ENCODE measurements at places on chromosomes 6 and 20.
A peak's percentile ranks its signal among the peaks of the same experiment; 100 is the strongest.

GRCh38 chr6:139777202-139777970, 402.9 kb upstream of the CITED2 start:
- DNase-seq, result no peak

- no peak for DNase-seq
These were observed 56.0 kb downstream of the NOL4L start for GRCh38 chr20:32528905-32529670.

DNA sequence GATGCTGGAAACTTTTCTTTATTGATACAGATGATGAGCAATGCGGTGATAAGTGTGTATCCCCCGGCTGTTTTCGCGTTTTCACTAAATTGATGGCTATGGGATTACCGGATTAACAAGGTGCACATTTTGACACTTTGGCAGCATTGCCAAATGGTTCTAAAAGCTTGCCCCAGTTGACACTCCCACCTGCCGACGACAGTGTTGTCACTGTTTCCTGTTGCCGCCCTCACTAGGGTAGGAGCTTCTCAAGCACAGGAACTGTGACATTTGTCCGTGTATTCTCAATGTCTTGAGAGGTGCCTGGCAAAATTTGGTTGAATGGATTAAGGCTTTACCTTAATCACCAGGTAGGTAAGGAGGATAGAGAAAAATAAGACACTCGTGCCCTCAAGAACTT, 9.8 kb upstream of the MAPK13 start:
- DNase-seq, result peak; percentile 64

GRCh38 chr6:3644739-3645012, 106.8 kb downstream of the PXDC1 start:
- DNase-seq, result no peak

- no peak for DNase-seq
These were observed 58.0 kb upstream of the SALL4 start for GRCh38 chr20:51860111-51860882.

DNA sequence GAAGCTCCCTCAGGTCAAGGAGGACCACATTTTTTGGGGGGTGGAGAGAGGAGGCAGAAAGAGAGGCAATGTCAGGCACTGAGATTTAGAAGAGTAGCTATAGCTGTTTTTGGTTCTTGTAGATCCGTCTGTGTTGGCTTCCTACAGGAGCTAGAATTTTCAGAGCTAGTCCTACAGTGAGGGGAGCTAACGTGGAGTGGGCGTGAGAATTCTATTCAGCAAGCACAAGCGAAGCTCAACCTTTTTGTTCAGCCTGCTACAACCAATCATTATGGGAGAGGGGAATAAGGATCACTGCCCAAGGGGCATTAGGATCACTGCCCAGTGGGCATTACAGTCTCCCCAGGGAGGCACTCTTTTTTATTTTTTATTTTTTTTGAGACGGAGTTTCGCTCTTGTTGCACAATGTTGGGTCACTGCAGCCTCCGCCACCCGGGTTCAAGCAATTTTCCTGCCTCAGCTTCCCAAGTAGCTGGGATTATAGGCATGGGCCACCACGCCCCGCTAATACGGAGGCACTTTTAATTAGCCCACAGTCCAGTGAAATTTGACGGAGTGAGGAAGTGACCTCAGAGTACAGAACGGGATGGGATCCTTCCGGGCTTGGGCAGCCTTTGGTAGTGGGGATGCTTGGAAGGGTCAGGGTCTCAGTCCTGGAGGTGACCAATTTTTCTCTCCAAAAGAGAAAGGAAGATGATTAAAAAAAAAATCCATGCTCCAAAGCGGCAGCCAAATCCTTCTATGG, 1.1 kb upstream of the PANK2 start:
- no peak for DNase-seq

- DNase-seq, result no peak
These were observed 99.7 kb downstream of the EYA2 start for GRCh38 chr20:46994341-46994740.

DNA sequence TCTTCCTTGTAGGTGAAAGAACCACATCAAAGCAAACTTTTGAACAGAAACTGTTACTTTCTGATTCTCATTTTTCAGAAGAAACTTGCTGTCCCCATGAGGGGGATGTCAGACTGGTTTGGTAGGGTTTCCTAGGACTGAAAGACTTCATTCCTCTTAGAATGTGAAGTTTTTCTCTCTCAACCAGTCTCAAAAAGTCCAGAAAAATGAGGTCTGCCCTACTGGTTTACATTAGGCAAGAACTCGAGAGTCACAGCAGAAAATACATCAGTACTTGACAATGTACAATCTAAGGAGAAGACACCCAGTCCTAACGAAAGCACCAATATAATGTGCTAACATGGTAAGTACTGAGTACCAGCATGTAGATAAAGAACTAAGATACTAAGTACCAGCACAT, 12.7 kb upstream of the NHLRC1 start:
- DNase-seq, result no peak

DNA sequence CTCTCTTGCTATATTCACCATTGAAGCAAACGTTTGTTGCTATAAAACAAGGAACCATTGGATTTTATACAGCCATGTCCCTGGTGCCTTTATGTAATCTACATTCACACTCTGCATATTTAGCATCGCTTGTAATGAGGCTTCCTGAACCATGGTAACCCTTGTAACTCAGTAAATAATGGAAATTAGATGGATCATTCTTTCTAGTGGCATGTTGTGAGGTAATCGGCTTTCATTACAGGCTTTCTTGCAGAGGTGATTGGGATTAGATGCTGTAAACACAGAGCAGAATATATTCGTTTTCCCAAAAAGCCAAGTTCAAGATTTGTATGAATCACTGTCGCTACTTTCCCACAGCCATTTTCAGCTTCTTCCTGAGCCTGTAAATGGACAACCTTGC, 36.1 kb downstream of the SMPDL3A start:
- no peak for DNase-seq

DNA sequence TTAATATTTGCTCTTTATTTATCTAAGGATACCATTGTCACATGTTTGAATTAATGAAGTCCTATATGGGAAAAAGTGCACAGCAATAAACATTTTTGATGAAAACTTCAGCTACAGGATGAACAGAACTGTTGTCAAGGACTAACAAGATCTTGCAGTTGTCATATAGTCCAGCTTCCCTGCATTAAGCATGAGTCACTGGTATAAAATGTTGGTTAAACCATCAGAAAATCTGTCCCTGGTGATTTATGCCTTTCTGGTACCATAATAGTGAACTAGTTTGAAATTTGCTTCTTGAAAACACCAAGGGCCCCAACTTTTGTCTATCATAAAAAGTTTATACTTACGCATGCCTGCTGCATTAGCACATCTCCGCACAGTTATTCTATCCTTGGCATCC, 60.4 kb upstream of the RSPO3 start:
- no peak for DNase-seq

DNA sequence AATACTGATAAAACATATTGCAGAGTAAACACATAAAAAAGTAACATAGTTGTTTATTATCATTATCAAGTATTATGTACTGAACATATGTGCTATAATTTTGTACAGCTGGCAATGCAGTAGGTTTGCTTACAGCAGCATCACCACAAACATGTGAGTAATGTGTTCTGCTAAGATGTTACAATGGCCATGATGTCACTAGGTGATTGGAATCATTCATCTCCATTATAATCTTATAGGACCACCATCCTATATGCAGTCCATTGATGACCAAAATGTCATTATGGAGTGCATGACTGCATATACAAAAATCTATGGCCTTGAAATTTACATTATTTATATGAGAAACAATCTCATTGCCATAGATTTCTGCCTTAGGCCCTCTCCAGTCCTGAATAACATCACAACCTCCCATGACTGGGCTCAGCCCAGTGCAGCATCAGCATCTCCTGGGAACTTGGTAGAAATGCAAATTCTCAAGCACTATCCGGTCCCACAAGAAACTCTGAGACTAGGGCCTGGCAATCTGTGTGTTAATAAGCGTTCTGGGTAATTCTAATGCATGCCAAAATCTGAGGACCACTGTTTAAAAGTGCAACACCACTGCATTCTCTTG, 352.0 kb upstream of the MARCKS start:
- no peak for DNase-seq

GRCh38 chr6:131784561-131784960, 23.3 kb upstream of the ENPP1 start:
- DNase-seq, result no peak

DNA sequence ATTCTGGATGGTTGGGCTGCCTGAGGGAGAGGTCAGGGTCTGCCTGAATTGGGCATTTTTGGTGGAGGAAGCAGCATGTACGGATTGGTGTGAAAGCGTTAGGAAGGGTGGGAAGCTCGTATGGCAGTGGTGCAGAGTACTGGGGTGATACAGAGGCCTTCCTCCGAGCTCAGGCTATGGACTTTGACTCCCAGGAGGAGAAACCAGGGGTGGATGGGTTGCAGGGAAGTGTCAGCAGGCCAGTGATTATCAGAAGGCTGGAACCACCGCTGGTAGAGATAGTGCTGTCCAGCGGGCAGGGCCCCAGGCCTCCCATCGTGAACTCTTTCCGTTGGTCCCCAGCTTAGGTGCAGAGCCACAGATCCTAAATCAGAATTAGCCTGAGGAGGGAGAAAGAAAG, 5.3 kb downstream of the WFDC5 start:
- no peak for DNase-seq

- DNase-seq, result no peak
These were observed 48.4 kb downstream of the CPXM1 start for GRCh38 chr20:2751878-2752566.

DNA sequence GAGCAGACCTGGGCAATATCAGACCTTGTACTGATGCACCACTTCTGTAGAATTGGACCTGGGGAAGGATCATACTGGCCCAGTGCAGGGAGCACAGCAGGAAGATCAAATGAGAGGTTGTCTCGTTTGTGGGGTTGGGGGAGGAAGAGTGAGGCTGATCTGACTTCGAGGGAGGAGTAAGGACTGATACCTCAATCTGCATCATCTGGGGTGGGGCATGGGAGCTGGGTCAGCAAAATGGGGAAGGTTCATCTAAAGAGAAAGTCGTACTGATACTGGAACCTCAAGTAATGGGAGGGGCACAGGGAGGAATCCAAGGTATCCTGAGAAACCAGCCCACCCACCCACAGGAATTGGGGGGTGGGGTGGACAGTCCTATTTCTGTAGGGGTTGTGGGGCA, 3.7 kb downstream of the RNF39 start:
- no peak for DNase-seq

DNA sequence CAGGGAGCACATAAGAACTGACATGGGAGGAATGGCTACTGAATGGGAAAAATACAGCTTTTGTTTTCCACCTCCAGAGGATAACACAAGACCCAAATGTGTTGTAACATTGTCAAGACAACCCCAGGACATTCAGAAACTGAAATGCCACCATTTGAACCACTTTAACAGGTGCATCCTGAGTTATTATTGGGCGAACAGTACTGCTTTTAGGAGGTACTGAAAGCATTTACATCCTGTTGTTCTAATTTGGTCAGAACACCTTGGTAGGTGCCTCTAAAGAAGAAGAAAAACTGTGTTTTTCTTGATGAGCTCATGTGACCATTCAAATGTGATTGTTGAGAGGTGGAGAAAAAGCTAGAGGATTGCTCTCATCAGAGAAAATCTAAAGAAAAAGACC, 6.4 kb upstream of the TXNDC5 start:
- DNase-seq, result no peak

DNA sequence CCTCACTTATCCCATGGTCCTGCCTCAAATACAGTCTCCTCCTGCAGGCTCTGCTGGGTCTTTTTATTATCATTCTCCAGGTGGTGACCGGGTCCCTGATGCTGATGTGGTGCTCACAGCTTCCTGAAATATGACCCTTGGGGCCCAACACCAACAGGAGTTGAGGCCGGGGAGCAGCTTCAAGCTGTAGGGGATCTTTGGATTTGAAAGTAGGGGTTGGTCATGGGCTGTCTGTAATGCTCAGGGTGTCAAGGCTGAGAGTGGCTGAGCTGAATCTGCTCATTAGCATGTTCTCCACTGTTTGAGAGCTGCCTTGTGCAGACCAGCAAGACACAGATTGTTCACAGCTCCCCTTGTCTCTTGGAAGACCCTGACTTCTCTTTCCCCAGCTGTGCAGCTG, 35.5 kb downstream of the HLA-F start:
- no peak for DNase-seq

DNA sequence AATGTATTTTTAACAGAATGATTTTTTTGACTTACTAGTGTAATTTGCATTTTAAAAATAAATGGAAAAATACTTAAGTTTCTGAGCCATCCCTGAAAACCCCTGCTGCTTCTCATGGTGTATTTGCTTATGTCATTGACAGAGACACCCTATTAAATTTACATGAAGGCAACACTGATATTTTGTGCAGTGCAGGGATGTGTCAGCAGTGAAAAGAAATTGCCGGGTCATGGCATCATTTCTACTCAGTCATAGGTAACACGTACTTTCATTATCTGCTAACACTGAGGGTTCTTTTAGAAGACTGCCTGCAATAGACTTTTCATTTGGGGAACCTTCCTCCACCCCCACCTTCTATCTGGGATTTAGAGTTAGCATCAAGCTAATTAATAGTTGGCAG, 136.7 kb upstream of the RNF217 start:
- no peak for DNase-seq

DNA sequence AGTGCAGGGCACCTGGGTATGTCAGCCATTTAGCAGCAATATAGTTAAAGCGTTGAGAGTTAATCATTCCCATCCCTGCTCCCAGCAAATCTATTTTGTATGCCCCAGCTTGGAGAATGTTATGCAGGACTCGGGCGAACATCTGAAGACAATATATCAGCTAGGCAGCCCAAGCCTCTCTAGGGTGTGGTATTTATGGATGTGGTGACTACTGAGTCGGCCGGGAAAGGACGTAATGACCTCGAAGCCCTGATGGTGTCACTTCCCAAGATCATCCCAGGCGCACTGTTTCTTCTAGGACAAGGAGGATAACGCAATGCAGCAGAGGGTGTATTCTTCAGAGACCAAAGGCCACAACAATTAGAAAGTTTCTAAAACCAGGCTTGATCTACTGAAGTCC, 63.6 kb upstream of the FAM184A start:
- no peak for DNase-seq

GRCh38 chr20:7371518-7372163, 568.6 kb downstream of the HAO1 start:
- DNase-seq, result no peak

GRCh38 chr6:18601516-18602020, 214.4 kb downstream of the RNF144B start:
- no peak for DNase-seq

DNA sequence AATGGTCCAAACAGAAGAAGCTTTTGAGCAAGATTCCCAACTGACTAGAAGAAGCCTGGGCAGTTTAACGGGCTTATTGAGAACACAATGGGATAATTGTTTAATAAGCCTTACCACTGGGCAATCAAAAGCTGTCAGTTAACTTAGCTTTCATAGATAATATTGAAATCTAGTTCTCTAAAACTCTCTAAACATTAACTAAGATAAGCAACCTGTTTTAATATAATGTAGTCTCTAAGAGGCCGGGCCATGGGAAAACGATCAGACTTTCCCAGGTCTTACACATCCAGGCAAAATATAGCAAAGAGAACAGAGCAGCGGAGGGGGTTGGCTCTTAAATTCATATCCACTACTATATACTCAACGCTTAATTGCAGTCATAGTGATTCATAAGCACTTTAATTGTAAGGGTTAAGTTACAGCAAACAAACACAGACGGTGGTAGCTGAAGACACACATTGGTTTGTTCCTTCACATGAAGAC, 128.0 kb upstream of the FAM83B start:
- DNase-seq, result no peak

- DNase-seq, result no peak
These were observed 12.1 kb upstream of the MRPS18A start for GRCh38 chr6:43699564-43700186.

GRCh38 chr6:36263390-36264000, 6.4 kb upstream of the PNPLA1 start:
- DNase-seq, result no peak

- DNase-seq, result no peak
These were observed 133.8 kb downstream of the BACH2 start for GRCh38 chr6:90162648-90163387.

Measured in activated CD4-positive, CD25-positive, alpha-beta regulatory T cell treated with anti-CD3 and anti-CD28 coated beads, Interleukin-2, amount 50 U/mL, for 16 hours (primary cell).